Stimulated activated CD4-positive, alpha-beta T cell treated with anti-CD3 and anti-CD28 coated beads, Interleukin-4, amount 100 ng/mL, for 48 hours (primary cell): ENCODE measurements at places on chromosomes 2 and 18.

DNA sequence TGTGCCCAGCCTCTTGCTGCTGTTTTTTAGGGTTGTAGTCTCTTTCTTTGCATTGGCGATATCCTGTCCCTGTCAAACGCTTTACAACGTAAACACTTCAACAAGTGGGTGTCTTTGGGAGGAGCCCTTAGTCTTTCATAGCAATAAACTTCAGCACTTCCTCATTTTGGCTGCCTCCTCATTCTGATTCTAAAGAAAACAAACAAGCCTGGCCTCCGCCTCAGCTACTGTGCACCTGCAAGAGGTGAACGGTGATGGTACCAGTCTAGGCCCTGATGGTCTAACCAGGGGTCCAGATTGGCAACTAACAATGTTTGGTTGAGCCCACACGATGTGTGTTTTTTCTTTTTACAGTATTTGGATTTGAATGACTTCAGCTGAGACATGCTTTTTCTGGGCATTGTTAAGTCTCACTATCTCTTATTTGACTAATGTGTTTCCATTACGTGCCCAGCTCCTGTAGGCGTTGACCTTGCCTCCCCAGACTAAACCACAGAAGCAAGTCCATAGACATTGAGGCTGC lies 53.2 kb upstream of the CUL3 start:
- DNase-seq, result no peak

DNA sequence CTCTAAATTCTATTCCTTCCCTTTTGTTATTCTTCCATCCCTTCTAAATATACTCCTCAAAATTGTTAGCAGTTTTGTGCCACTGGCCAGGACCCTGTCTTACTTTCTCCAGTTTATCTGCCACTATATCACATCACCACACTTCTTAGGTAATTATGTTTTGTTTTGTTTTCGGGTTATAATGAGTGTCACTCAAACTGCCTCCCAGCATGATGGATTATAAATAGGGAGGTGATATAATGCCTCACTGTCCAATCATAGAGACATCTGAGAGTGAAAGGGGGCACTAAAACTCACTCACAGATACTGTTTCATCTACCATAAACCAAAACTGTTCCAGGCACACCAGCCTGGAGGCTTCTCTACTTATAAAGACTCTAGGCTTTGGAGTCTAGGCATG lies 3.5 kb downstream of the RSAD2 start:
- no peak for DNase-seq

DNA sequence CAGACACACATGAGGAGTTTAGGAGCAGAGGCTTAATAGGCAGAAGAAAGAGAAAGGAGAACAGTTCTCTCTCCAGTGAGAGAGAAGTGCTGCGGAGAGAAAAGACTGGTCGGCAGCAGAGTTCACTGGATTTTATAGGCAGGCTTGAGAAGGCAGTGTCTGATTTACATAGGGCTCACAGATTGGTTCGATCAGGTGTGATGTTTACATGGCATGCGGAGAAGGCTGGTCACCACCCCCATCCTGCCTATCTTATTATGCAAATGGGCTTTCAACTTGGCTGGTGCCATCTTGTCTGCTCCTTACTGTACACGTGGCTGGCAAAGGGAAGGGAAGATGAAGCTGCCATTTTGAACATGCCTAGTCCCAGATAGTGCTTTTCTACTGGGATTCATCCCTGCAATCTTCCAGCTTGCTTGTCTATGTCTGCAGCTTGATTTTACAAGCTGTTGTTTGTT lies 113.4 kb downstream of the AP1S3 start:
- no peak for DNase-seq

DNA sequence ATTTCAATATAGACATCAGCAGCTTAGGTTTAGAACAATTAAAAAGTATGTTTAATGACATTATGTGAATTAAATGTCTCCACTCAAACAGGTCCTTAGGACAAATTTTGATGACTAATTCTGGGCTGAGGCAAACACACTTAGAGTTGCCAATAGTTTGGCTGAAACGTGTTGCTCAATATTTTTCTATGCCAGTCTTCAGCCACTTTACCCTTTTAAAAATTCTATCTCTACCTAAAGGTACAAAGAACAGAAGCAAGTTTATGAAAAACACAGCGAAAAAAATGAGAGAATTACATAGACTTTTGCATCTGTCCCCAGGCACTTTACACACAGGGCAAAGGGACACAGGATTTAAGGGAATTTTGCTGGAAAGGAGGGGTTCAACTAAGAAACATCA lies 4.5 kb downstream of the IDH1 start:
- DNase-seq, result no peak

DNA sequence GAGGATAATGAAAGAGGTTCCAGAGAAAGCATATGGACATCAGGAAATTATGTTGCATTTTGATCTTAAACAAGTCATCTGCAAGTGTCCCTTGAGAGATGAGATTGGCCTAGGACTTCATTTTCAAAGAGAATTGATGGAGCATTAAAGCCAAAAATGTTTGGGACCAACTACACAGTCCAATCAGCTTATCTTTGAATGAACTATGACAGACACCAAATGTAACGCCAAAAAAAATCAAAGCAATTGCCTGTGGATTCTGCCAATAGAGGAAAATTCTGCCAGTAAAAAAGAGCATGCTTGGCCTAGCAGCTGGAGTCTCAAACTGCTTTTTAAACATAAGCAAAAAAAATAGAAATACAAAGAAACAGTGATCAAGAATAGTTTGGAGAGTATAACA lies 594.5 kb upstream of the CHAC2 start:
- DNase-seq, result no peak

DNA sequence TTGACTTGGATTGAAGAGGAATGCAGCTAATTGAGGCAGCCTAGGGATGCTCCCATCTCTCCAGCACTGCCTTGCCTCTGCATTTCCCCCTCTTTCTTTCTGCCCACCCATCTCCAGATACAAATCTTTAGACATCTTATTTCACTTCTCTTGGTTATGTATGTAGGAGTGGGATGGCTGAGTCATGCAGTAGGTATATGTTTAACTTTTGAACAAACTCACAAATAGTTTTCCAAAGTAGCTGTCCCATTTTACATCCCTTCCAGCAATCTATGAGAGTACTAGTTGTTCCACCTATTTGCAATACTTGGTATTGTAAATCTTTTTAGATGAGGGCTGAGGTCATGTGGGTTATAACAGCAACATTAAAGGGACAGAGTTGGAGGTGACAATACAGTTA lies 329.9 kb downstream of the DYSF start:
- DNase-seq, result no peak

DNA sequence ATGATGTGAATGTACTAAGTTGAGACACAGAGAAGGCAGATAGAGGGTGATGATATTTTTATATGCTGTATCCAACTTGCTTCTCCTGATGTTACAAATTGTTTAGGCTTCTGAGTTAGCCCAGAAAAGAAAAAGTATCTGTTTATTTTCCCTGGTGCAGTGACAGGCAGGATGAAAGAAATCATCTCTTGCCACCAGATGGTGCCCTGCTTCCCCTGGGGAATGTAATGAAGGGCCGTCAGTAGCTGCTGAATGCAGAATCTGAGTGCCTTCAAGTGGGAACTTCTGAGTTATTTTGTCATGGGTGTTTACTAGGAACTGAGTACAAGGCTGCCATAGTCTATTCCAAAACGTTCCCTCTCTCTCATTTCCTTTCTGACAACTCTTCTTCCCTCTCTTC lies 525.6 kb downstream of the MBD2 start:
- DNase-seq, result no peak

DNA sequence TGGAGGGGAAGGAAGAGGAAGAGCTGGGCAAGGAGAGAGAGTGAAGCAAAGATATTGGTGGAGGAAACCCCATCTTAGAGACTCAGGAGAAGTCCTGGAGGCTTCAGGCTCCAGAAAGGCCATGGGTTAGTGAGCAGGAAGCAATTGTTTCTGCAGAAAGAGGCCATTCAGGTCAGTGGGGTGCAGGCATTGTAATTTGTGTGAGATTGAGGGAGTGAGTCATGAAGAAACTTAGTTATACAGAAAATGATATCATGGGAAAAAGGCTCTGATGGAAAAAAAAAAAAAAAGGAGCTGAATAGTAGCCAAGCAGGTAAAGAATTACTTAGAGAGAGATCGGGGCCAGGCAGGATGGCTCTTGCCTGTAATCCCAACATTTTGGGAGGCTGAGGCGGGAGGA lies 4.0 kb downstream of the EMILIN2 start:
- no peak for DNase-seq

GRCh38 chr2:223383315-223383714 lies 218.8 kb downstream of the SCG2 start:
- no peak for DNase-seq

DNA sequence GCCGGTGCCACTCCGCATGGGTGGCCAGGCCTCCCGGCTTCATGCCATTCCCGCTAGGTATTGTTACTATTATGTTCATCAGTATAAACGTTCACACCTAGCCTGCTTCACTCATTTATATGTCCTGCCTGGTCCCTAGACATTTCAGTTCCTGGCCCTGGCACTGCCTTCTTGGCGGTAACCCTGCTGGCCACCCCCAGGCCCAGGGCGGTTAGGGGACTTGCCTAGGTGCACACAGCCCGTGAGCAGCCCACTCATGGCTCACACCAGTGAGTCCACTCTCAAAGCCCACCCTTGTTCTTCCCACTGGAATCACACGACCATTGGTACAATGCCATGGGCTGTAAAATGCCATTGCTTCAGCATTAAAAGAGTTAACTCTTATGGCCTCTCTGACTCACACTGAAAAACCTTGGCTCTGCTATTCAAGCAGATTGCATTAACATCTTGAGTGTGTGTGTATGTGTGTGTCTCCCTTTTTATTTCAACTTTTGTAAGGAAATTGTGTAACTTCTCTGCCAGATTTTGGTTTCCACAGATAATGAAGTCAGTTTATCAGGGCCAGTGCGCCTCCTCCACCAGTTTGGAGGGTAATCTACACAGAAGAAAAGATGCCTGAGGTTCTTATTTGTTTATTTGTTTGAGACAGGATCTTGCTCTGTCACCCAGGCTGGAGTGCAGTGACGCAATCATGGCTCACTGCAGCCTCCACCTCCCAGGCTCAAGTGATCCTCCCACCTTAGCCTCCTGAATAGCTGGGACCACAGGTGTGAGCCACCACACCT lies 74.2 kb downstream of the RAB31 start:
- DNase-seq, result no peak

- no peak for DNase-seq
Measured at GRCh38 chr2:239507576-239508258, 106.9 kb upstream of the HDAC4 start.

DNA sequence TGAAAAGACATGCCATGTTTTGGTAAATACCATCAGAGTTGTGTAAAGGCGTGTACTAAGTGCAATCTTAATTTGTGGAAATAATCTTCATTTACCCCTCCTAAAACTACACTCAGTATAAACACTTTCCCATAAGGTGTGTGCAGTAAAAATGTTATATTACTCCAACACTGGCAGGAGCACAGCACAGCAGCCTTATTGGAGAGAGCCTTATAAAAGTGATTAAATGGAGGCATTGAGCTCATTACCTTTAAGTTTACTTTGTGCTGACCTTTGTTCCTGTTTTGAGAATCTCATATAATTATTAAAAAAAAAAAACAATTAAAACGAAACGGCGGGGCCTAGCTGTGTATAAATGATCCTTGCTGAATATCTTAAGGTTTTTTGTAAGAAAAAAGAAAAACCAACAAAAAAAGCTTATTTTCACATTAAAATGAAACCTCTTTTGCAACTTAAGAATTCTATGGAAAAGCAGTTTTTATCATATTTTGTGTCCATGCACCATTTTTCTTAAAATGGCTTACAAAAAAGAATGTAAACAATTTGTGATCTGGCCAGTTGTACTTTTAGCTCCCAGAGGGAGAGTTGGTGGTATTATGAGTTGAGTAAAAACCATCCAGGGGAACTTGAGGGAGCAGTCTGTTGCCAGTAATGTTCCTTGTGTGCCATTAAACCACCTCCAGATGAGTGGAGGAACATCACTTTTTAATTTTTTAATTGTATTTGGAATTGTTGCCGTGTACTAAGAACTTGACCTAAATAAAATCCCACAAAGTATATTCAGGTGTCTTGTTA lies 103.4 kb downstream of the ABI2 start:
- no peak for DNase-seq

GRCh38 chr2:100246163-100247145 lies 75.8 kb downstream of the LONRF2 start:
- no peak for DNase-seq

GRCh38 chr2:25735835-25736234 lies 62.5 kb upstream of the DTNB start:
- DNase-seq, result no peak

DNA sequence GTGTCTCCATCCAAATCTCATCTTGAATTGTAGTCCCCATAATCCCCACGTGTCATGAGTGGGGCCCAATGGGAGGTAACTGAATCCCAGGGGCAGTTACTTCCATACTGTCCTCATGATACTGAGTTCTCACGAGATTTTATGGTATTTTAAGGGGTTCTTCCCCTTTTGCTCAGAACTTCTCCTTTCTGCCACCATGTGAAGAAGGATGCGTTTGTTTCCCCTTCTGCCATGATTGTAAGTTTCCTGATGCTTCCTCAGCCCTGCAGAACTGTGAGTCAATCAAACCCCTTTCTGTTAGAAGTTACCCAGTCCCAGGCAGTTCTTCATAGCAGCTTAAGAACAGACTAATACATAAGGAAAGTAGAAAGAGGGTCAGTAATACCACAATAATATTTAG lies 480.4 kb downstream of the KCNJ3 start:
- no peak for DNase-seq

DNA sequence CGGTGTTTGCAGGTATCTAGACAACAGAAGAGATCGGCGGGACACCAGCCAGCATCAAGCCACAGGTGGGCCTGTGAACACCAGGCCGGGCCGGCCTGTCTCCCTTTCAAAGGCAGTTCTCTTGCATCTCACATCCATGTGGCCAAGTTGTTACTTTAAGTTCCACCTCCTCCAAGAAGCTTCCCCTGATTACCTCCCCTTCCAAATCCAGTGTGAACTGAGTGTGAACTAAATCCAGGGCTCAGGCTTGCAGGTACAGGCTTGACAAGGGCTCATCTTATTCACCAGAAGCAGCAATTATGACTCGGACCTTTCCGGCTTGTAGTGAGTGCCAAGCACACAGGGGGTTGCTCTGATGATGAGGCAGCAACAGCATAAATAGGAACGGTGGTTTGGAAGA lies 3.9 kb downstream of the CRACDL start:
- DNase-seq, result no peak

DNA sequence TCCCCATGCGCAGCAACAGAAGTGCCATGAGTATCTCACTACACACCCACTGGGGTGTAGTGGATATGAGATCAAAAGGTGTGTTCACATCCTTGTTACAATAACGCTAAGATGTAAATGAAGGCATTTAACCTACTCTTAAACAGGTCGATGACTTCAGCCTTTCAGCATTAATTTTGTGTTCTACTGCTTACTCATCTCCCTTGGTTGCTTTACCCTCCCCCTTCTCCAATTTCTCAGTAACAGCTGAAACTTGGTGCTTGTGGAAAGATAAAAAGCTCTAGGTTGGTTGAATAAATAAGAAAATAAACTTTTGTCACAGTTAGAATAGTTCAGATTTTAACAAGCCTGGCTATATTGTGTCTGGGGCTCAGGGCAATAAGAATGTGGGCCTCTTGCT lies 147.5 kb upstream of the SESTD1 start:
- no peak for DNase-seq

- no peak for DNase-seq
Measured at GRCh38 chr2:8608411-8608954, 73.4 kb upstream of the ID2 start.

GRCh38 chr18:11947214-11948191 lies 33.8 kb upstream of the IMPA2 start:
- peak; percentile 46 for DNase-seq
